Pulmonary artery endothelial cell (primary cell): ENCODE measurements at places on chromosomes 3 and 15. TPM values are rescaled to one million over a fixed set of nuclear protein-coding genes. Genes with fewer than 3 reads are reported as not detected.

DNA sequence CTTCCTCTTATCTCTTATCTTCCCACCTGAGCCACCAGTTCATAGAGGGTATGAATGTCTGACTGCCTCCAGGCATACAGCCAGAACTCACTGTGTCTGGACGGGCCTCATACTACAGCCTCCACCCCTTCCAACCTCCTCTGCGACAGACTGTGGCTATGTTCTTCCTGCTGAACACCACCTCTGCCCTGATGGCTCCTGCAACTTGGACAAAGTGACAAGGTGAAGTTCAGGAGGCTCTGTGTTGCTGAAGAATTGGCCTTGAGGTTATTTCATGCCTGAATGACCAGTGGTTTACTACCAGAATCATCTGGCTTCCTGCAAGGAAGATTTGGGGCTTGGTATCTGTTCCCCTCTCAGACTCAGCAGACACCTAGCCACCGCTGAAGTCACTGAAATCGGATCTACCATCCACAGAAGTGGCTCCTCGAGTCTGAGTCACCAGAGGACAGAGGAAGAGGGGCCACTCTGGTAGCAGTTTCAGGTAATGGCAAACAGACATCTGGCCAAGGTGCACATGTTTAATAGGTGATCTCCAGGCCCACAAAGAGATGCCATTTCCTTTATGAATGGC is 14.2 kb upstream of the ULK3 start:
- no peak for DNase-seq

GRCh38 chr3:131328721-131329120 is 52.9 kb upstream of the NUDT16 start:
- no peak for DNase-seq

Gene ZBTB20
- total RNA-seq, result 8.8 and 10.4 TPM in 2 replicates

DNA sequence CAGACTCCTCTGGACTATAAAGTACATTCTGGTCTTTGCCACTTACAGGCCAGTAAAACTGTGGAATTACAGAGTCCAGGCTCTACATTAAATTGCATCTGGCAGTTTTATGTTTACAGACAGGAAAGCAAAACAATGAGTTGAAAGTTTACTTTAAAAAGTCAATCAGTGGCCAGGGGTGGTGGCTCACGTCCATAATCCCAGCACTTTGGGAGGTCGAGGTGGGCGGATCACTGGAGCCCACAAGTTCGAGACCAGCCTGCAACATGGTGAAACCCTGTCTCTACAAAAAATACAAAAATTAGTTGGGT is 53.8 kb downstream of the TM4SF4 start:
- DNase-seq, result no peak

- DNase-seq, result no peak
These were observed 273.1 kb downstream of the ULK4 start for GRCh38 chr3:41688595-41689380.

Gene SLC7A14
- total RNA-seq, result 3.0 and 11.8 TPM in 2 replicates

DNA sequence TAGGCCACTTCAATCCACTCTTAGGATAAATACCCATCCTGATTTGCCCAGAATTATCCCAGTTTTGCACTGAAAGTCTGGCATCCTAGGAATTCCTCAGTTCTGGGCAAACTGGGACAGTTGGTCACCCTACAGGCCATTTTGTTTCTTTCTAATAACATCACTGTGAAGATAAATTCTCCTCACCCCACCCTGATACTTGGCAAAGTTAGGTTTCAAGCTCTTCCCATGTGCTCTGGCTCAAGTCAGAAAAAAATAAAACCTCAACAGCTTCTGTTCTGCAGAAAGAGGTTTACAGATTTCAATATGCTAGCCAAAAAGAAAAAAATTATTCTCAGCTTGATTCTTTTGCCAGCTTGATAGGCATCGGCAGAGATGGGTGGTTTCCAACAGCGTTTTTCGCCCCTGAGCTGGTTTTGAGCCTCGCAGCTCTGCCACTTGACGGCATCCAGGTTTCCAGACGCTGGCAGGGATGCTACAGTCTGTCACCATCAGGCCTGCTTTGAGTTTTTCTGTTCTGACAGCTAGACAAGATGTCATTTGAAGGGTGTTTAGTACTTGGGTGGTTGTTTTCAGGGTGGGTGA is 171.4 kb downstream of the SSR3 start:
- DNase-seq, result no peak

- DNase-seq, result no peak
These were observed at the start of gene MAP4 for GRCh38 chr3:48016301-48016973. Gene MAP4 (minus strand): TSS chr3:48016416. CDS start chr3:47998860, 17,556 bp downstream.

DNA sequence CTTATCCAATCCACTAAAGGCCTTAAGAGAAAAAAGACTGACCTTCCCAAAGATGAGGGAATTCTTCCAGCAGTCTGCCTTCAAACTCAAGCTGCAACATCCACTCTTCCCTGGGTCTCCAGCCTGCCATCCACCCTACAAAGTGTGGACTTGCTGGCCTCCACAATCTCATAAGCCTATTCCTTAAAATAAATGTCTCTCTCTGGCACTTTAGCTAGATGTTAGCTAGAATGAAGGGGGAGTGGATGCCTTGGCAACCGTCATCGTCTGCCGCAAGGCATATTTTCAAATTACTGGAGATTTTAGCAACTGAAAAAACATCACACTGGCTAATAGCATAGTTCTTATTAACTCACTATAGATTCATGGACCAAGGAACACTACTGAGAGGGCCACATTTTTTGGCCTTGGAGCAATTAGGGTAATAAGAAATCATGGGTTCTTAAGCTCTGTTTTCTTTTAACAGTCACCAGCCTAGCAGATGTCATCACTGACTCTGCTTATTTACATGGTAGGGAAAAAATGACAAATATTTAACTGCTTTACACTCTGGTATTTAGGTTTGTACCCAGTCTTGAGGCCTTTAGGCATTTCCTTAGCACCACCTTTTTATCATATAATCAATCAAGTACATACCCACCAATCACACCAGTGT is 245.3 kb downstream of the MYRIP start:
- DNase-seq, result no peak

GRCh38 chr15:81327516-81327915 is 3.6 kb upstream of the STARD5 start:
- no peak for DNase-seq

- DNase-seq, result no peak
These were observed 20.8 kb upstream of the CAPN3 start for GRCh38 chr15:42338500-42338899.

DNA sequence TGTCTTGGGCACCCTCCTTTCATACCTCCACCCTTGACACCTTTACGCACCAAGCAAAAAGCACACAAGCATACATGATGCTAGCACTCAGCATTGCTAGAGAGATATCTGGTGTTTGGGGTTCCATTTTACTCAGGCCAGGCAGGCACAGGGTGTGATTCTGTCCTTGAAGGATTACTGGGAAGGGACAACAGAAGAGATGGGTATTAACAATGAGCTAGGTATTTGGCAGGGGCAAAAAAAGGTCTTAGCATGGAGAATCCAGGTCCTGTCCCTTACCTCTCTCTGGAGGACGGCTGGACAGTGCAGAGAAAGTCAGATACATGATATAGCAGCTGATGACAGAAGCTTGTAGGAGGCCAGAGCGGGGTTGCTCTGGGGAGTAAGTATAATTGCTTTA is 3.5 kb downstream of the SERINC4 start:
- no peak for DNase-seq

DNA sequence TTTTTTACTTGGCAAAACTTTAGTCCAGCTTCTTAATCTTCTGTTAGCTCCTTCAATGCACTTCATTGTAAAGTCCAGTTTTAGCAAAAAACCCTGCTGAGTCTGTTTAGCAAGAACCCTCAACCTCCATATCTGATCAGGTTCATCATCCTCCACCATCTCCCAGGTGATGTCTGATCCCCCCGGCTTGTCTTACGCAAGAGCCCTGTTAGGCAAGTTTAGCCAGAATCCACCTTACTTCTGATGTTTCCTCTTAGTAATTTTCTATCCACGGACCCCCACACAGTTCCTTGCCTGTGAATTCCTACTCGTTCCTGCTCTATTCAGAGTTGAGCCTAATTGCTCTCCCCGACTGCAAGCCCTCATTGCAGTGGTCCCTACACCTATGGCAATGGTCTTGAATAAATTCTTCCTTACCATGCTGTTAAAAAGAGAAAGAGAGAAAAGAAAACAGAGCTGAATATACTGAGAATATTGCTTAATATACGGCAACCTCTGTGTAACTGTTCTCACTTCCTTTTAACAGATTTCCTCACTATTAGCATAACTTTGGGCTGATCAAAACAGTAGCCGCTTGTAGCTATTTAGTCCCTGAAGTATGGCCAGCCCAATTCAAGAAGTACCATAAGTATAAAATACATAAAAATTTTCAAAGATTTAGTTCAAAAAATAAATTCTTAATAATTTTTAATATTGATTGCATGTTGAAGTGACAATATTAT is 78.7 kb upstream of the MME start:
- no peak for DNase-seq

Gene SI
- not detected in 2 replicates for total RNA-seq

DNA sequence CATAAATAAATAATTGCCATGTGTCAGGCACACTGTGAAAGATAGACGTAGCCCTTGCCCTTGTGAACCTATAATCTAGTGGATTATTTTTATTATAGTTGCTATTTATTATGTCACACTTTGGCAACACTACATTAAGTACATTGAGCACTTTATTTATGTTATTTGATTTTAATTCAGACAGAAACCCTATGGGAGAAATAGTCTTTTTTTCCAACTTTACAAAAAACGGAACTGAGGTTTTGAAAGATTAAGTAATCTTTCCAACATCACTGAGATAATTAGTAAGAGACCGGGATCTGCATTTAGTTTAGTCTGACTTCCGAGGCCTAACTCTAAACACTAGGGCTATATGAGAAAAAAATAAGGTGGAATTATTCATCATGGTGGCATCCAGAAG is 2.8 kb upstream of the FILIP1L start:
- no peak for DNase-seq

Gene SPTBN5
- 3.6 and 12.0 TPM in 2 replicates for total RNA-seq

- DNase-seq, result no peak
These were observed 917 bp downstream of the LNP1 start for GRCh38 chr3:100402256-100402655.

DNA sequence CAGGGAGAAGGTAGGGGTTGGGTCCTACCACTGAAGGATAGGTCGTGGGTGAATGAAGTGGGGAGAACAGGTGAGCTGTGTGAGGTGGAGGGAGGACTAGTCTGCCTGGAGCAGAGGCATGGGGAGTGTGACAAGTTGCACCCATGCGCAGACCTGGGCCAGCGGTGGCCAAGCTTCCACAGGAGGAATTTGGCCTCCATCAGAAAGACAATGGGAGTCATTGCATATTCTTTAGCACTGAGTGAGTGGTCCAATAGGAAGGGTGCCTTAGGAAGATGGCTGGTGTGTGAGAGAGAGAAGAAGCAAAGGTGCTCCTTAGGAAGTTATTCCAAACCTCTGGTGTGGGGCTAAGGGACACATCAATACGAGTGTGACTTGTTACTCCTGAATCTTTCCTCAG is 191.1 kb downstream of the KCNAB1 start:
- no peak for DNase-seq
